Nasal cavity respiratory epithelium epithelial cell of viscerocranial mucosa (primary cell): ENCODE measurements at places on chromosomes 5 and 9. TPM values are rescaled to one million over a fixed set of nuclear protein-coding genes. Genes with fewer than 3 reads are reported as not detected.

Gene CD274
- total RNA-seq = 20.2 and 56.0 TPM in 2 replicates

Gene NEURL1B
- total RNA-seq = 4.8 and 44.1 TPM in 2 replicates

Gene C5orf46
- total RNA-seq = not detected in 2 replicates

Gene CXCL14
- 0.34 and 6.5 TPM in 2 replicates for total RNA-seq

Gene MYOZ3
- 0.21 TPM in 1 of 2 replicates, not detected in the other for total RNA-seq

Gene DMRTA1
- 5.5 and 6.5 TPM in 2 replicates for total RNA-seq

Gene TEX48
- total RNA-seq = not detected in 2 replicates

Gene PRLR
- under 0.01 and 0.07 TPM in 2 replicates for total RNA-seq

Gene TRIM36
- total RNA-seq = 0.71 and 1.4 TPM in 2 replicates

Gene CCL21
- total RNA-seq = not detected in 2 replicates

Gene GMCL2
- not detected in 2 replicates for total RNA-seq

Gene PCAT7
- total RNA-seq = not detected in 2 replicates

Gene SLC6A3
- total RNA-seq = not detected in 2 replicates

Gene ELAVL2
- total RNA-seq = 0.57 and 6.2 TPM in 2 replicates

Gene PITX1
- 84.1 and 191 TPM in 2 replicates for total RNA-seq

Gene PCDHB10
- total RNA-seq = under 0.01 and 0.57 TPM in 2 replicates

Gene PAEP
- not detected in 2 replicates for total RNA-seq

Gene FCN2
- not detected in 2 replicates for total RNA-seq

Gene PLAC8L1
- total RNA-seq = 0.14 TPM in 1 of 2 replicates, not detected in the other

Gene DBH
- not detected in 2 replicates for total RNA-seq

Gene TRPM3
- total RNA-seq = under 0.01 TPM in 1 of 2 replicates, not detected in the other

Gene ARRDC1
- total RNA-seq = 98.4 and 104 TPM in 2 replicates

Gene ICE1
- 22.9 and 44.2 TPM in 2 replicates for total RNA-seq

Gene OTULINL
- total RNA-seq = 0.34 and 0.36 TPM in 2 replicates

Gene PCDHGC4
- total RNA-seq = 0.34 and 1.2 TPM in 2 replicates

Gene MEIKIN
- total RNA-seq = not detected in 2 replicates

Gene NFX1
- 26.3 and 34.9 TPM in 2 replicates for total RNA-seq

Gene TRIM7
- 12.8 and 15.7 TPM in 2 replicates for total RNA-seq

Gene ANKRD20A1
- total RNA-seq = under 0.01 and 0.71 TPM in 2 replicates

Gene LRRC26
- total RNA-seq = 2.1 TPM in 1 of 2 replicates, not detected in the other

Gene PCDHB9
- total RNA-seq = under 0.01 and 0.14 TPM in 2 replicates

Gene PARP8
- total RNA-seq = 13.7 and 31.4 TPM in 2 replicates

Gene ECM2
- 1.7 and 11.0 TPM in 2 replicates for total RNA-seq

Gene CCDC192
- not detected in 2 replicates for total RNA-seq

Gene JADE2
- total RNA-seq = 17.8 and 38.4 TPM in 2 replicates

Gene CCDC69
- 2.1 and 5.6 TPM in 2 replicates for total RNA-seq

Gene CNTNAP3B
- 3.1 and 9.9 TPM in 2 replicates for total RNA-seq

Gene PRRT1B
- not detected in 2 replicates for total RNA-seq

Gene STKLD1
- under 0.01 and 0.07 TPM in 2 replicates for total RNA-seq

Gene IRX2
- total RNA-seq = 1.3 and 8.5 TPM in 2 replicates

Gene TBC1D9B
- total RNA-seq = 42.7 and 94.3 TPM in 2 replicates

Gene PFN3
- total RNA-seq = not detected in 2 replicates

Gene PTPN3
- total RNA-seq = 35.2 and 37.9 TPM in 2 replicates

Gene NFIB
- total RNA-seq = 17.8 and 28.8 TPM in 2 replicates

Gene IL13
- not detected in 2 replicates for total RNA-seq

Gene THBS4
- total RNA-seq = 0.68 and 1.00 TPM in 2 replicates

Gene CDH9
- total RNA-seq = not detected in 2 replicates

Gene TAF1L
- total RNA-seq = under 0.01 TPM in 2 replicates

Gene SMIM33
- total RNA-seq = not detected in 2 replicates

Gene PRRX2
- total RNA-seq = under 0.01 and 0.14 TPM in 2 replicates

Gene IGFBPL1
- 0.07 TPM in 1 of 2 replicates, not detected in the other for total RNA-seq

Gene PCDHA9
- under 0.01 and 0.43 TPM in 2 replicates for total RNA-seq

Gene IL31RA
- 0.93 and 2.7 TPM in 2 replicates for total RNA-seq
